H54 (cell line): ENCODE measurements at places on chromosomes 13 and 19.
A peak's percentile ranks its signal among the peaks of the same experiment; 100 is the strongest.

DNA sequence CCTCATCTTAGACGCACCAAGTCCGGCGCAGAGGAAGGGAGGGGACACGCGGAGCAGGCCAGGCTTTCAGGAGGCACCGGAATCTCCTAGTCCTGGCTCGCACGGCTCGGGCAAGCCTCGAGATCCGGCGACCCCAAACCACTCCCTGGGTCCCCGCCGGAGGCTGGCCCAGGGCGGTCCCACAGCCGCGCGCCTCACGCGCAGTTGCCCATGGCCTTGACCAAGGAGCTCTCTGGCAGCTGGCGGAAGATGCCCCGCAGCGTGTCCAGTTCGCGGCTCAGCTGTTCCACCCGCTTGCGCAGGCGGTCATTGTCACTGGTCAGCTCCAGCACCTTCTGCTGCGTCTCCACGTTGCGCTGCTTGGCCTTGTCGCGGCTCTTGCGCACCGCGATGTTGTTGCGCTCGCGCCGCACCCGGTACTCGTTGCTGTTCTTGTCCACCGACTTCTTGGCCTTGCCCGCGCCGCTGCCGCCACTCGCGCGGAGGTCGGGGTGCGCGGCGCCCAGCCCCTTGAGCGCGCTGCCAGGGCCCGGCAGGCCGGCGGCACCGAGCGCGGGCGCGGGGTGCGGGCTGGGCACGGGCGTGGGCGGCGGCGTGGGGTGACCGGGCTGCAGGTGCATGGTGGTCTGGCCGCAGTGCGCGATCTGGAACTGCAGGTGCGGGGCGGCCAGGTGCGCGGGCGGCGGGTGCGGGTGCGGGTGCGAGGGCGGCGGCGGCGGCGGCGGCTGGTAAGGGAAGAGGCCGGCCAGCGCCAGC lies 1.0 kb downstream of the CEBPA start:
- DNase-seq = no peak

- no peak for DNase-seq
Measured at GRCh38 chr19:489418-490196, 6.7 kb upstream of the MADCAM1 start.

DNA sequence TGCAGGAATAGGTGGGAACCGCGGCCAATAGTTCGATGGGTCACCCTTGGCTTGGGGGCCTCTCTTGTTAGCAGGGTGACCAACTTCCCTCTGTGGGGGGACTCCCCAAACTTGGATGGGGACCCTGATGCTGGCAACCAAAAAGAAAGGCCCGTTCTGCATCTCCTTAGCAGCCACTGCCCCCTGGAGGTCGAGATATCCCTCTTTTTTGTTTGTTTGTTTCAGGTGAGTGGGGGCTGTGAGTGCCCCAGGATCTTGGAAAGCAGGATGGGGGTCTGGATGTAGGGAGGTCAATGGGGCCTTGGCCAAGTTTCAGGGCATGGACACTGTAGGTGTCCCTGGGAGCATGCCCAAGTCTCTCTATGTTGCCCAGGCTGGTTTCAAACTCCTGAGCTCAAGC lies 7.7 kb upstream of the CRTC1 start:
- DNase-seq = no peak

GRCh38 chr19:10936661-10937084 lies 8.1 kb downstream of the TIMM29 start:
- DNase-seq = no peak

DNA sequence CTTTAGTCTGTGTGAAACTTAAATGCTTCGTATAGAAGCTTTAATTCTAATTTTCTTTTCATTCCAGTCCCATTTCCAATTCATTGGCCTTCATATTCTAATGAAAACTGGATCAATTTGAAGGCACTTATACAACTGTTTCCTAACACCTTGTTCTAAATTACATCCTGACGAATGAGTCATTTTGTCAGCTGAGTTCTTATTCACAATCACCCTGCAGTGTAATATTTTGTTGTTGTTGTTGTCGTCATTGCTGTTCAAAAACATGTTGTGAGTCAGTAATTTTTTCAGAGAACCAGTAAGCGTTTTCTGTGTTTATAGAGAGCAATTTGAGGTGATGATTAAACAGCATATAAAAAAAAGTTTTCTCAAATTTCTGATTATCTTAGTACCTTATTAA lies 290.0 kb downstream of the PCDH9 start:
- no peak for DNase-seq

- no peak for DNase-seq
Measured at GRCh38 chr13:52933099-52933498, 84.7 kb upstream of the PCDH8 start.

DNA sequence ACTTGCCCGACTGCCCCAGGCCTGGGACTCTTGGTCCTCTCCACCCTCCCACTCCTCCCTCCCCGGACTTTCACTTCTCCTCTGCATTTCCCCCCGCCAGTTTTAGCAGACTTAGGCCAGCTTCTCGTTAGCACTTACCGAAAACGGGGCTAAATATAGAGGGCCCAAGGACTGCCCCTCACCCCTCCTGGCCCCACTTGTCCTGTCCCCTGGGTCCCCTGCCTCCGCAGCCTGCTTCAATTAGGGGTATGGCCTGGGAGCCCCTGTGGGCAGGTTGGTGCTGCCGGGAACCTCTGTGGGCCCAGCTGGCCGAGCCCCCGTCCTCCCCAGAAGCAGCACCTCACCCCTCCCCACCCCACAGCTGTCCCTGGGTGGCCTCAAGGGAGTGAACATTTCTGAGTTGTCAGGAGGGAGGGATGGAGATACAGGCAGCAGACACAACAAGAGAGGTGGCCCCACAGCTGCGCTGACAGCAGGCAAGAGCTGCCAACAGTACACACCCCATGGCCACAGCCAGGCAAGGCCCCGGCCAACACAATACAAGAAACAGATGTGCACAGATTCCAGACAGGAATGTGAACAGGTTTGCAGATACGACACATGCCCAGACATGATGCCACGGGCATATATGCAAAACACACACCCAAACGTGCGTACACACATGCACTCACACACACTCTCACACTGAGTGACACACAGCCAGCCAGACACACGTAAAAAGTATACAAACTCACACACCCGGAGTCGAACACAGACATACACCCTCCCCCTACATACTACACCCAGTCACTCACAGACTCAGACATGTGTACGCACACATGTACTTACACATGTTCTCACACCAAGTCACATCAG lies 2.6 kb downstream of the POU2F2 start:
- no peak for DNase-seq

DNA sequence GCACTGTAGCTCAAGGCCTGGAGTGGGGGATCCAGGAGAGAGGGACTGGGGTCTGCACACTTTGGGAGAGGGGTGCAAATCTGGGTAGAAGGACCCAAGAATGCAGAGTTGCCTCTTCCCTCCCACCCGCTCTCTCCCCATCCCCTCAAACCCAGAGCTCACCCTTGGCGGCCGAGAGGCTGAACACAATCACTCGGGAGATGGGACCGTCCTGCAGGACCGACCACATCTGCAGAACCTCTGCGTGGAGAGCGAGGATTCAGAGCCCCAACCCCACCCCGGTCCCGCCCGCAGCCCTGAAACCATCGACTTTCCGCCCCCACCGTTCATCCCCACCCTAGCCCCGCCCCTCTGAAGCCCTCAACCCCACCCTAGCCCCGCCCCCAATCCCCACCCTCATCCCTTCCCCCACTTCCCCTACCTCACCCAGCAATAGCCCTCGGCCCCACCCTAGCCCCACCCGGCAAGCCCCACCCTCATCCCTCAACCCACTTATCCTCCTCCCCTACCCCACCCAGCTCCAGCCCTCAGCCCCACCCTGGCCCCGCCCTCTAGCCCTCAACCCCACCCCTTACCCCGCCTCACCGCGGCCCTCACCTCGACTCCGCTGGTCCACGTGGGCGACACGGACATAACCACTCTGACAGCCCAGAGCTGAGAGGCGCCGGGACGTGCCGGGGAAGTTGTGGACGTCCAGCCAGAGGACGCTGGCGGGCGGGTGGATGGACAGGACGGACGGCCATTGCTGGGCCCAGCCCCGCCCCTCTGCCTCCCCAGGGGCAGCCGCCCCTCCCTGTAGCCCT lies 4.1 kb downstream of the KPTN start:
- no peak for DNase-seq

GRCh38 chr19:45901432-45901911 lies 941 bp downstream of the MYPOP start:
- no peak for DNase-seq

DNA sequence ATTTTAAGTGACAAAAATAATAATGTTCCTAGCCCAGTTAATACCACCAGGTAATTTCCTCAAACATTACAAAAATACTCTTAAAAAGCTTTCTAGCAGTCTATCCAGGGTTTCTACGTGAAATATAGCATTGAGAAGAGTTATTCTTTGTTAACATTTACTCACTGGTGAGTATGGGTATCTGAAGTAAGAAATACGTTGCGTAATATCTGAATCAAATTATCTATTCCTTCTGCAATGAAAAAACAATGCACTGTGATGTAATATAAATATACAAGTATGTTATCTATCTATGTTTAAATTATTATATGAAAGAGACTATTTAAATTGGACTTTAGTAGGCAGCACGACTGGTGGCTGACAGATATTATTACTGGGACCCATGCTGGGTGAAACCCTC lies 5.7 kb upstream of the IGFL2 start:
- DNase-seq = no peak

DNA sequence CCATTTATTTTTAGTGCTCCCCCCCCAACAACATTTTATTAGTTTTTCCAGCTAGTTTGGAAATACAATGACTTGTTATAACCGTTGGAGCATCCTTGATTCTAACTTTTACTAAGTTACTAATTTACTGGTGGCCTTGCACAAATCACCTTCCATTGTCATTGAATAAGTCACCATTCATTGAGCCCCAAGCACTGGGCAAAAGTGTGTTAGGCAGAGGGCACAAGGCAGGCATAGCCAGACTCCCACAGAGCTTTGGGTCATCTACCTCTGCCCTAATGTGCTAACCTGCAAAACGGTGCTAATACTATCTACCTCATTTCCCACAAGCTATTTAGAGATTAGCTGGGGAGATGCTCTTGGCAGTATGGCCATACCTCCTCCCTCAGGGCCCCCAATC lies 86.8 kb upstream of the RNF113B start:
- no peak for DNase-seq

DNA sequence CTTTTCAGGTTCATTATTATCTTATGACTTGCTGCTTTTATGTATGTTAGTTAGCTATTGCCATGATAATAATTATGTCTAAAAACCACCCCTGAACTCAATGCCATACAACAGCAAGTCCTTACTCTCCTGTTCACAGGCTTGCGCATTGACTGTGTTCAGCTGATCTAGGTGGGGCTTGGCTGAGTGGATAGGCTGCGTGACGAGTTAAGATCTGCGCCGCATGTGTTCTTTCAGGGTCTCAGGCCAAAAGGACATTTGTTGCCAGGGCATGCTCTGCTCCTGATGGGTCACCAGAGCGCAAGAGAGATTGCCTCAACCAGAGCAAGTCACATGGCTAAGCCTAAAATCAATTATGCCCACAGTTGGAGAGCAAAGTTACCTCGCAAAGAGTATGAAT lies 859 bp downstream of the ZNF568 start:
- DNase-seq = no peak

- DNase-seq = no peak
Measured at GRCh38 chr19:30167206-30167868, 204.8 kb upstream of the ZNF536 start.

- no peak for DNase-seq
Measured at GRCh38 chr13:38173403-38173802, 176.2 kb upstream of the UFM1 start.

DNA sequence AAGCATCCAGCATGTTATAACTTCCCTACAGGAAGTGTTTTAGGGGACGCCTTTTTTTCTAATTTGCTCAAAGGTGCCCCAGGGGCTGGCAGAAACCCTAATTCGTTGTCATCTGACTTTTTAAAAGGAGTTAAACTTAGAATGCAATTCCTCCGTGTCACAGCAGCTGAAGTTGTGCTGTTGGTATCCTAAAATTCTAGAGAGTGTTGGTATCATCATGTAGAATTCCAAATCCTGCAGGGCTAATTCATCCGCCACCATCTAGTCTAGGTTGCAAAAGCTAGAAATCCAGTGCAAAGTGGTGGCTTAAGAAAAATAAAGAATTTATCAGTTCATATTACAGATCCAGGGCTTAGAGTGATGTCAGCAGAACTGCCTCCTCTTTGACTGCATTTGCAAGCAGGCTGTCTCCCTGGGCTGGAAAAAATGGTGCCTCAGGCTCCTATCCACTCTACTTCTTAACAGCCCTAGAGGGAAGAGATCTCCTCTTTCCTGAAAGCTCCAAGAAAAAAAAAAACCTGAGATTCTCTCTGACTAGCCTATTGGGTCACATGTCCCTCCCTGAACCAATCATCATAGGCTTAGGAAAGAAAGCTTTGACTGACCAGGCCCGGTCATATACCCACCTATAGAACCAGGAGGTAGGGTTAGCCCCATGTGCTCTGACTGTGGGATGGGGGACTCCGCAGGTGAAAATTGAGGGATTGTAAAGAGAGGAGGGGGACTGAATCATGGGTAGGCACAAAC lies 73.0 kb downstream of the MAP4K1 start:
- no peak for DNase-seq

DNA sequence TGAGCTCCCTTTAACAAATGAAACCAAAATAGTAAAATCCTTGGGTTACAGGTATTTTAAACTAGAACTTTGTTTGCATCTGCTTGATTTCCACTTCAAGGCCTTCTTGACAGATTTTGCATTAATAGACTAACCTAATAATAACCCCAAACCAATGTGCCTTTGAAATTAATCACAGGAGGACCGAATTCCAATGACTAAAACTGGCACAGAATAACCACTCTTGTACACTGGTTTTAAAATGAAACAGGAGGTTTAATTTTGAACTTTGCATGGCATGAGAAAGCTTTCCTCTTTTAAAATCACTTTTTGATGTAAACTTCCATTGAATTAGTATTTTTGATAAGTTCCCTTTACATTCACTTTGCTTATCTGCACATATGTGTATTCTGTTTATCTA lies 269.6 kb downstream of the SLITRK5 start:
- DNase-seq = no peak

- peak; percentile 80 for DNase-seq
Measured at GRCh38 chr19:4523306-4524110, 5.2 kb upstream of the PLIN4 start.

DNA sequence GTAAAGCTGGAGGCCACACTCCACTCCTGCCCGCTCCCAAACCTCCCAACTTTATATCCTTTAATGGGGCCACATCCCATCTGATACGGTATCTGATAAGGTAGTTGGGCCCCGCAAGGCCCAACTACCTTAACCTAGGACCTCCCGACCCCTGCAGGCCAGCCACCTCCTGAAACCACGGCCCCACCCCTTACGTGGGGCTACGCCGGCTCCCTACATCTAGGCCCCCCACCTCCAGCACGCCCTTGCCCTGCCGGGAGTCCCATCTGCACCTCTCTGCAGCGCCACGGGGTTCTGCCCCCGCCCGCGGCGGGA lies 2.2 kb downstream of the IGFLR1 start:
- no peak for DNase-seq

GRCh38 chr19:51111606-51112005 lies 3.4 kb upstream of the CTU1 start:
- DNase-seq = no peak
